AG04449 (cell line): ENCODE measurements at places on chromosomes 16 and 17.

DNA sequence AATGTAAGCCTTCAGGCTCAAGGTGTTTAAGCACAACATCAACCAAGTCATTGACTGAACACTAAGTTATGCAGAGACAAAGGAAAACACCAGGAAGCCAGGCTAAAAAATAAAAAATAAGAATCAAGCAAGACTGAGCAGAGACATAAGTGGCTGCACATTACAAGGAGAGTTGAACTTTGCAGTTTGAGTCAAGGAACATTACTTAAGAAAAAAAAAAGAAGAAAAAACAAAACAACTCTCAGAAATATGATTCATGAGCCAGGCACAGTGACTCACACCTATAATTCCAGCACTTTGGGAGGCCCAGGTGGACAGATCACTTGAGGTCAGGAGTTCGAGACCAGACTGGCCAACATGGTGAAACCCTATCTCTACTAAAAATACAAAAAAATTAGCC, 168.1 kb downstream of the C16orf95 start:
- DNase-seq, result no peak

GRCh38 chr16:73037845-73038570, 9.9 kb downstream of the ZFHX3 start:
- no peak for DNase-seq

DNA sequence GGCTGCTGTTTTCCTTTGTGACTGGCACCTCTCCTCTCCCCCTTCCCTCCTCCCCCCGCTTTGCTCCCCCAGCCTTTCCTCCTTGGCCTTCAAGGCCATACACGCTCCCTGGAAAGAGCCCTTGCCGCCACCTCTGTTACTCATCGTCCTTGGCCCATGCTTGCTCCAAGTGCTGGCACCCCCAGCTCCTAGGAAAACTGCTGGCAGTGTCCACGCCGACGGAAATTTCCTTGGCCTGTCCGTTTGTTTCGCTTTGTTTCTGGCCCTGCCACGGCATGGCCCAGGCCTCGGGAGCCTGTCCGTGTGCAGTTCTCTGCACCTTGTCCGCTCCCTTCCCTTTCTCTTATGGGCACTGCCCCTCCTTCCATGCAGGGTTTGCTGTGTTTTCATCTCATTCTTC, 18.0 kb downstream of the CA5A start:
- DNase-seq, result no peak

- no peak for DNase-seq
Observed at GRCh38 chr16:52819405-52819804, 233.3 kb downstream of the CHD9NB start.

- DNase-seq, result no peak
Observed at GRCh38 chr16:24953306-24953705, 61.9 kb downstream of the ARHGAP17 start.

DNA sequence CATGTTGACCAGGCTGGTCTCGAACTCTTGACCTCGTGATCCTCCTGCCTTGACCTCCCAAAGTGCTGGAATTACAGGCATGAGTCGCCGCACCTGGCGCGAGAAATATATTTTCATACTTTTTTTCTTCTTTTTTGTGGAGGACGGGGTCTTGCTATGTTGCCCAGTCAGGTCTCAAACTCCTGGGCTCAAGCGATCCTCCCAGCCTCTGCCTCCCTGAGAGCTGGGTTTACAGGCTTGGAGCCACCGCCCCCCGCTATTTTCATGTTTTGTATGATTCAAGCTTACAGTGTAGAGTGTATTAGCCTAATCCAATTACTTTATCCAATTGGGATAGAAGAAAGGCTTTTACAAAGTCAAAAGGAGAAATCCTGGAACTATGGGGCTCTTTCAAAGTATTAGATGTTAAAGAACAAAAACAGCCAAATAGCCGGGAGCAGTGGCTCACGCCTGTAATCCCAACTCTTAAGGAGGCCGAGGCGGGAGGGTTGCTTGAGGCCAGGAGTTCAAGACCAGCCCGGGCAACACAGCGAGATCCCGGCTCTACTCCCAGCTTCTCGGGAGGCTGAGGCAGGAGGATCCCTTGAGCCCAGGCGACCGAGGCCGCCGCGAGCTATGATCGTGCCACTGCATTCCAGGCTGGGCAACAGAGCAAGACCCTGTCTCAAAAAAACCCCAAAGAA, 1.4 kb upstream of the MAP1LC3B start:
- DNase-seq, result no peak

DNA sequence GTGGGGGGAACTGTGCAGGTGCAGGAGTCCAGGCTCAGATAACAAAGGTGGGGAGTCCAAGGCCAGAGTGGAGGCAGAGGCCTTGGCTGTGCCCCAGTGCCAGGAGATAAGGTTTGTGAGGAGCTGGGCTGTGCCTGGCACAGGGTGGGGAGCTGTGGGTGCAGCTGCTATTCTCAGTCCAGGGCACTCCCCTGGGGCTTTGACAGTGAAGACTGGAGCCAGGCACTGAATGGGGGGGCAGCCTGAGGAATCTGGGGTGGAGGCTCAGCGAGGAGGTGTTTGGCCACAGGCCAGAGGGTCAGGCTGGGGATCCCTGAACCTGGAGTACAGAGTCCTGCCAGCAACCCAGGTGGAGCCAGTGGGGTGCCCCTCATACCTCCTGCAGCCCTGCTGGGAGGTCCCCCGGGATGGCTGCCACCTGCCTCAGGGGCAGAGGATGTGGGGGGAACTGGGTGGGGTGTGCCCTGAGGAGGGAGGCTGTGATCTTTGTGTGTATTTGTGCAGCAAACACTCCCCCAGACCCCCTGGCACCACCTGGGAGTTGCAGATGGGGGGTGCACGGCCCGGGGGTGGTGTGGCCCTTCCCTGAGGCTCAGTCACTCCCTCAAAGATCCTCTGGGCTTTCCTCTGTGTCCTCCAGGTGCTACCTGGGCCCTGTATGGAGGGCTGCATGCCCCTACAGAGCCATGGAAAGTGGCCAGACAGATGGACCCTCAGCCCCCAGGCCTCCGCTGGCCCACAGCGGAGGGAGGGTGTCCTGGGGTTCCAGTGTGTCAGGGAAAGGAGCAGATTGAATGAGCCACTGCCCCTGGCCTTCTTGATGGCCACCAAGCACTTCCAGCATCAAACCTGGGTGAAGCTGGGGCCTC, 44.5 kb upstream of the SMPD3 start:
- no peak for DNase-seq

- DNase-seq, result no peak
Observed at GRCh38 chr17:44362949-44363612, 572 bp downstream of the FAM171A2 start.

DNA sequence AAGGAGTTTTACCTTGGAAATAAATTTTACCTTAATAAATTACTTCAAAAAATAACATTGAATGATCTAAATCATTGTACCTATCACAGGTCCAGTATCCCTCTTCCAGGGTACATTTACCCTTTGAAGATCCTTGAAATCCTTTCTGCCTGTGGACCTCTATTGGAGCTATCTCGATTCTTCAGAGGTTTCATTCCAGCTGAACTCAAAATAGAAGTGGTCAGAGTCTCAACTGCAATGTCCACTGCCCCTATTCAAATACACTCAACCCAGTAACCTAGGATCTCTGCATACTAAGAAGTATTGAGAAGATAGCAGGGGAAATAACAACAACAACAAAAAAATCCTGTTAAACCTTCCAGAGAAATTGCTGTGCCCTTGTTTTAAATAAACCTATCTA, 9.3 kb downstream of the ABCA5 start:
- no peak for DNase-seq

GRCh38 chr16:14608111-14608566, 21.9 kb downstream of the PARN start:
- no peak for DNase-seq

DNA sequence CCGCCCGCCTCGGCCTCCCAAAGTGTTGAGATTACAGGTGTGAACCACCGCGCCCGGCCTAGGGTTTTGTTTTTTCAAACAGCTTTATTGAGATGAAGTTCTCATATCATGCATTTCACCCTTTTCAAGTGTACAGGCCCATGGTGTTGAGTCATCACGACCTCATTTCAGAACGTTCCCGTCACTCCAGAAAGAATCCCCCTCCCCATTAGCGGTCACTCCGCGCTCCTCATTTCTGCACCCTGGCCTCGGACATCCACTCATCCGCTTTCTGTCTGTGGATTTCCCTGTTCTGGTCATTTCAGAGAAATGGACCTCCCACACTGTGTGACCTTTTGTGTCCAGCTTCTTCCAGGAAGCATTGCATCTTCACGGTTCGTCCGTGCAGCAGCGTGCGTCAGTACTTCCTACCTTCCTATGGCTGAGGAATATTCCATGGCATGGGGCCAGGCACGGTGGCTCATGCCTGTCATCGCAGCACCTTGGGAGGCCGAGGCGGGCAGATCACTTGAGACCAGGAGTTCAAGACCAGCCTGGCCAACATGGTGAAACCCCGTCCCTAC, 135.2 kb upstream of the GSE1 start:
- no peak for DNase-seq

DNA sequence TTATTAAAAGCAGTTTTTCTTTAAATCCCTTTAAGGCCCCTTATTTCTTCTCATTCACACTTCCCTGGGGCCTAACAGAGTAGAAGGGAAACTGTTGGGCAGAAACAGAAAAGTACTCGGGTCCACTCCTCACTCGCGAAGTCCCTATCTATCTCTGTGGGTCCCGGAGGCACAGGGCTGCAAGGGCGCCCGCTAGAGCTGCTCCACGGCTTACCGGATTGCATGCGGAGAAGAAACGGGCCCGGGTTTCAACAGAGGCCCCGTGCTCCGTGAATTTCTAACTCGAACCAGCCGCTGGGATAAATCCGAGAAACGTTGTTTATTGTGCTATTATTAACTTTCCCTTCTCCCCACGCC, 4.3 kb downstream of the CBLN1 start:
- no peak for DNase-seq

- DNase-seq, result no peak
Observed at GRCh38 chr17:14605267-14605599, 304.4 kb downstream of the HS3ST3B1 start.

DNA sequence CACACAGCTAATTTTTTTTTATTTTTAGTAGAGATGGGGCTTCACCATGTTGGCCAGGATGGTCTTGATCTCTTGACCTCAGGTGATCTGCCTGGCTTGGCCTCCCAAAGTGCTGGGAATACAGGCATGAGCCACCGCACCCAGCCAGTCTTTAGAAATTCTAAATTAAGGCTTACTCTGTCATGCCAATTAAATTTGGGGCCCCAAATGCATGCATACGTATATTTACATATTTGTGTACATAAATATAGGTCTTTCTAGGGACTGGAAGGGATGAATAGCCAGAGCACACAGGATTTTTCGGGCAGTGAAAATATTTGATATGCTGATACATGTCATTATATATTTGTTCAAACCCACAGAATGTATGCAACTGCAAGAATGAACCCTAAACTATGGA, 105.1 kb downstream of the BCAS3 start:
- no peak for DNase-seq
